ENCODE measurements at places on chromosomes 2 and 18. TPM values are rescaled to one million over a fixed set of nuclear protein-coding genes. Genes with fewer than 3 reads are reported as not detected.

POLE4 gene
- total RNA-seq, result 72.2 TPM

RGPD4 gene
- not detected for total RNA-seq

IGFBP5 gene
- 0.20 TPM for total RNA-seq

KCNK3 gene
- total RNA-seq, result not detected

DNA sequence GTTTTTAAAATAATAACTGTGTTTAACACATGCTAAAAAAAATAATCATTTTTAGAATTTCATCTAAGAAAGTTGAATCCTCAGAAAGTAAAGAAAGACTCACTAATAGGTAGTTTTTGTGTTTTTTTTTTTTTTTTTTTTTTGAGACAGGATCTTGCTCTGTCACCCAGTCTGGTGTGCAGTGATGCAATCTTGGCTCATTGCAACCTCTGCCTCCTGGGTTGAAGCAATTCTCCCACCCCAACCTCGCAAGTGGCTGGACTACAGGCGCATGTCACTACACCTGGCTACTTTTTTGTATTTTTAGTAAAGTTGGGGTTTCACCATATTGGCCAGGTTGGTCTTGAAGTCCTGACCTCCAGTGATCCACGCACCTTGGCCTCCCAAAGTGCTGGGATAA is 7.1 kb downstream of the CKAP2L start:
- DNase-seq, result no peak

- DNase-seq, result peak; percentile 66
Measured at GRCh38 chr2:109209412-109209811, 80.4 kb downstream of the SH3RF3 start.

- DNase-seq, result no peak
Measured at GRCh38 chr2:174694196-174694878, 69.9 kb downstream of the CHRNA1 start.

DNA sequence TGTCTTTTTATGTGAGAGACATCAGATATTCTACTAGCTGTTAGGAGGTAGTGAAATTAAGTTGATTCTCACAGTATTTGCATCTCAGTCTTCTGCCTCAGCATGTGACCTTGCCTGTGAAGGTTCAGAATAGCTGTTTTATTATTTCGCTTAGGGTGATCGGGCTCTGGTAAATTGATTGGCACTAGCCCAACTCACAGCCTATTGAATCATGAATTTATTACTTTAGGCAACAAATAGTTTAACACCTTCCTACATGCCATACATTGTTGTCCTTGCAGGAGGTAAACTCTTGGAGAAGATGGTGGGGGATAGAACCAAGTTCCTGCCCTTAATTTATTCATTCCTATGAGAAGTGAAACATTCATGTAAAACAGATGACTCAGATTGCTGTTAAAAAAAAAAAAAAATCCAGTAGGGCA is 101.9 kb downstream of the GPD2 start:
- peak; percentile 6 for DNase-seq

DNA sequence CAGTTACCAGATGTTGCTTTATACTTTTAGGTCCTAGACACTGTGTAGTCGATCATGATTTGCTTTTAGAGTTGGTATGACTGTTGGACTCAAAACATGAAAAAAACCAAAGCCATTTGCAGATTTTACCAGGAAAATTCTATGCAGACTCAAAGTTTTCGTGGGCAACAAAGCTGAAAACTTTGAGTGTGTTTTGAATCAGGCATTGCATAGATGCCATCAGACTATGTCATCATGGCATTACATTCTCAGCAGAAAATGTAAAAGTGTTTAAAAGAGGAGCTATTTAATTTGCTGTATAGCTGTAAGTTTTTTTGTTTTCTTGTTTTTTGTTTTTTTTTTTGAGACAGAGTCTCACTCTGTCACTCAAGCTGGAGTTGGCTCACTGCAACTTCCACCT is 43.5 kb upstream of the ELAC1 start:
- DNase-seq, result no peak

- no peak for DNase-seq
Measured at GRCh38 chr2:98297817-98298682, 48.2 kb upstream of the CNGA3 start.

DNA sequence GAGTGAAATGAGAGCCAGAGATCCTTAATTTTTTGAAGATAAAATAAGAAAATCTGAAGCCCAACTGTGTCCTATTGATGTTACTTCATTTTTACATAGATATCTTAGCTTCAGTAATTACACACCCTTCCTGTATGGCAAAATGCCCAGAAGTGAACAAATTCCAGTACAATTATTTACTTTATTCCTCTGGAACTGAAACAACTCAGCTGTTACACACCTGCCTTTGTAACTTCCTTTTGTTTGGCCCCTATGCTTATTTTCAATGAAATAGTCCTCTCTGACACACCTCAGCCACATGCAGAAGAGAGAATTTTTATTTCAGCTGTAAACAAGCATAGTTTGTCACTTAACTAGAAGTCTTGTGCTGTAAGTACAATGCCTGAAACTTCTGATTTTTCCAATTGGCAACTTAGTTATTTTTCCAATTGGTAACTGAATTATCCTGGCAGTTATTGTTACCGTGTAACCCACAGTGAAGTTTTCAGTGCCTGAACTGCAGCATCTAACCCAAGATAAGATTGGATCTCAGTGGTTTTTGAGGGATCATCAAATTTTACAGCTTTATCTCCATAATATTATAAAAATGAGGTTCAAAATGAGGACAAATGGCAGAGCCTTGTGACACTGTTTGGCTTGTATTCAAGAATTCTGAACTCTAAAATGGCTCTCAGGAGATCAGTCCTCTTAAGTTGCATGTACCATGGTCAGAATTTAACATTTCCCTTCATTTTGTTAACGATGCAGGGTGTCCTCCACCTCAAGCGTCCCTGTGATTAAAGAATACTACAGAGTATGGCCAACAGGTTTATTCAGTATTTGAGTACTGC is 82.6 kb downstream of the PKP4 start:
- DNase-seq, result peak; percentile 66

DNA sequence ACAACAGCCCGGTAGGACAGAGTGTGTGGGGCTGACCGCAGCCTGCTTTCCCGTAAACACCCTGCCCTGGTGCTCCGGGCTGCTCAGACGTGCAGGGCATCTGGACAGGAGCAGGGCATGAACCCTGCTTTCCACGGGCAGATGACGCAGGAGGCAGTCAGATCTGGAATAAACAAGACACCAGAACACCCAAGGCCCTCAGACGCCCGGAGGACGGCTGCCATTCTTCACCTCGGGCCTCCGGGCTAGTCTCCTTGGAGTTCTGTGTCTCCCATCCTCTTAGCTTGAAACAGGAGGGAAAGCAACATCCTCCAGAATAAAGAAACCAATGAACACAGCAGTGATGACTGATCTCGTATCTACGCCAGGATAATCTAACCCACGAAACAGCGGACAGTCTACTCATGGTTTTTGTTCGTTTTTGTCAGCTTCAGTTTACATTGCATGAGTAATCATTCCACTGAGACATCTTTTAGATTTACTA is 7.3 kb downstream of the PXDN start:
- no peak for DNase-seq

GRCh38 chr18:27996801-27997272 is 180.1 kb downstream of the CDH2 start:
- peak; percentile 61 for DNase-seq

GRCh38 chr2:216596236-216596979 is 36.8 kb upstream of the IGFBP2 start:
- no peak for DNase-seq

Data from foreskin keratinocyte (primary cell).